ENCODE measurements at places on chromosomes 2 and 18.
A peak's percentile ranks its signal among the peaks of the same experiment; 100 is the strongest.

GRCh38 chr2:172561270-172561669 is 5.4 kb downstream of the PDK1 start:
- DNase-seq: no peak

DNA sequence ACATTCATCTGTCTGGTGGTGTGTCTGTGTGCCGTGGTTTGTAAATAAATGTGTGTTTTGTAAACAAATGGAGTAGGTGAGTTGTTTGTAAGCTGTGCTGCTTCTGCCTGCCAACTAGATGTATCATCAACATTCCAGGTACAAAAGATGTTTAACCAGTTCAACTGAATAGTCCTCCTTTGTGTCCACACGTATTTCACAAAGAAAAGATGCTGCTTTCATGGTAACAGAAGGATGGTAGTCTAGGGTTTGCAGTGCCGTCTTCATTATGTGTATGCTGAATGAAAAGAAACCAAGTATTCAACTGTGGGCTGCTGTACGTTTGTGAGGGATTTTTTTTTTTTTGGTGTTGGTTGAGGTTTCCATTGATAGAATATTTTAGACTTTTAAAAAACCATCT is 72.1 kb downstream of the CAMKMT start:
- no peak for DNase-seq

GRCh38 chr18:31609886-31610285 is 18.2 kb downstream of the TTR start:
- DNase-seq: no peak

- no peak for DNase-seq
Measured at GRCh38 chr2:102340778-102341177, 14.8 kb upstream of the IL18R1 start.

GRCh38 chr2:67879586-67880290 is 183.1 kb downstream of the C1D start:
- no peak for DNase-seq

- peak; percentile 93 for DNase-seq
Measured at GRCh38 chr18:48806551-48807261, 144.1 kb downstream of the SMAD7 start.

DNA sequence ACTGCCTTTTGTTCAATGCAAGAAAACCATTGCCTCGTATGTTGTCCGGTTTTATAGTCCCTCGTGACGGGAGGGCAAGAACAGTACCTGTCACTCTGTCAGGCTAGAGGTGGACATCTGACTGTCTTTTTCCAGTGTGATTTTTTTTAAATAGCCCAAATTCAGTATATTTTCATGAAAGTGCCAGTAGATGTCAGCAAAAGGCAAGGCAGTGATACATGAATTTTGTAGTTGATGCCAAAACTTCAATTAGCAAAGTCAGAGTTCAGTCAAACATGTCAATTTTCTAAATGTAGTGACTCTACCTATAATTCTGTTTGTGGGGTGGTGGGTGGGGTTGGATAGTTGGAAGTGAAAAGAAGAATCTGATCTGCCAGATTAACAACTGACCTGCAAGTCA is 296.0 kb upstream of the MC4R start:
- peak; percentile 4 for DNase-seq

GRCh38 chr18:25062720-25063119 is 289.2 kb downstream of the ZNF521 start:
- DNase-seq: peak; percentile 20

- DNase-seq: no peak
Measured at GRCh38 chr2:149224543-149224942, 105.8 kb upstream of the LYPD6 start.

- no peak for DNase-seq
Measured at GRCh38 chr2:124559236-124559635, 534.1 kb downstream of the CNTNAP5 start.

- DNase-seq: peak; percentile 30
Measured at GRCh38 chr2:10817413-10817812, 4.8 kb upstream of the PDIA6 start.

- no peak for DNase-seq
Measured at GRCh38 chr2:228507870-228508269, 326.4 kb upstream of the SPHKAP start.

DNA sequence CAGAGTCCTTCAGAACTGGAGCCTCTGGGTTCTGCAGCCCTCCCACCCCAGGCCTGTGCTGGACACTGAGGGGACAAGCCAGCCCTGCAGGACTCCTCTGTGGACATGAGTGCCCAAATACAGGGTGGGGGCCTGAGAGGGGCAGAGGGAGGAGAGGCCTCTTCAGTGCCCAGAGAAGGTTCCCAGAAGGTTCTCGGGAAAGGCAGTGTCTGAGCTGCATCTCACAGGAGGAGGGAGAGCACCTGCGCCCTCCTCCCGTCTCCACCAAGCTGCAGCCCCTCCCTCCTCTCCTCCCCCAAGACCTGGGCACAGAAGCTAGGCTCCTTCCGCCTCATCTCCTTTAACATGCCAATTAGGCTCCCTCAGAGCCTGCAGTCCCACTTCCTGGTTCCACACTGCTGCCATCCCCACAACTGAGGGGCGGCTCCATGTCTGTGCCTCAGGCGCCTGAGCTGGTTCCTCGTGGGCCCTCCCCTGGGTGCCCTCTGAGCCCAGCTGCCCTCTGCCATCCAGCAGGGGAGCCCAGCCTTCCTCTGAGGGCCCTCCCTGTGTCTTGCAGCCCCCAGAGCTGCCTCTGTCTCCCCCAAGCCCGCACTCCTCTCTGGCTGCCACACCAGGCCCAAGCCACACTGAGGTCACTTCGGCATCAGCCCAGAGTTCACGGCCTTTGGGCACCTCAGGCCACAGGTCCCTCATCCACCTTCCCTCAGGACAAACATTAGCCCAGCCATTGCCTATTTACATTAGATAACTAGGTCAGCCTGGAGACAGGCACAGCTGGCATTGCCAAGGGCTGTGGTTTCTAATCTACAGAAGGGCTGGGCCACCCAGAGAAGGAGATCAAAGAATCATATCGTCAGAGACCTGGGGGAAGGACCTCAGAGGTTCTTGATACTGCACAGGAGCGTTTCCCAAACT is 28.9 kb downstream of the KCNK3 start:
- DNase-seq: no peak

GRCh38 chr2:111072220-111072871 is 48.4 kb upstream of the BCL2L11 start:
- peak; percentile 55 for DNase-seq

- DNase-seq: no peak
Measured at GRCh38 chr2:45567974-45568789, 42.9 kb downstream of the SRBD1 start.

DNA sequence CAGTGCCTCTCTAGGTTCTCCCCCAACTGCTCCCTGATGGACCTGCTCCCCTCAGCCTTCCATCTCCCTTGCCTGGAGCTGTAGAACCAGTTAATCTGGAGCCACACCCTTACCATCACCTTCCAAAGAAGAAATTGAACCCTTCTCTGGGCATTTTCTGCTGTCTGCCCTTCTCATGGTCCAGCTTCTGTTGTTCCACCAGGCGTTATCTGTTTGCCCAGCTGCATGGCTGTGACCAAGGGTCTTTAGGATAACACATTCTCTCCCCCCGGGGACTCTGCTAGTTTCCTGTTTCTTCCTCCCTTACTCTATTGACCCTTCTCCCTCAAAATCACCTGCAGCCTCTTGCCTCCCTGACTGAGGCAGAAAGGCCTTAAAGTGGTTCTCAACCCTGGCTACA is 3.2 kb upstream of the ANKRD53 start:
- no peak for DNase-seq

DNA sequence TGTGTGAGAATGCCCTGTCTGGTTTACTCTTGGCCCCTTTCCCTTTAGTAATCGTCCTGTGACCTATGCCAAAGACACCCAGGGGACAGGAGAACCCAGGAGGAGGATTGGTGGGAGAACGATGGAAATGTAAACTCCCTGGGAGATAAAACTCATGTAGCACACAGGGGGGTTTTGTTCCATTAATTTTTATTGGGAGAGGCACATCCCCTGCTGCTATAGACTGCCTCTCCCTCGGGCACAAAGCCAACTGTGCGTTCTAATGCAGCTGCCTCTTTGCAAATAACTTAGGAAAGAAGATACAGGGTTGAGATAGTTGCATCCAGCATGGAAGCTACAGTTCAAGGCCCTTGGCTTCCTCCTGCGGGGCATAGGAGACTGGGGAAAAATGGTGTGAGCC is 489.6 kb downstream of the SLC4A3 start:
- DNase-seq: no peak

DNA sequence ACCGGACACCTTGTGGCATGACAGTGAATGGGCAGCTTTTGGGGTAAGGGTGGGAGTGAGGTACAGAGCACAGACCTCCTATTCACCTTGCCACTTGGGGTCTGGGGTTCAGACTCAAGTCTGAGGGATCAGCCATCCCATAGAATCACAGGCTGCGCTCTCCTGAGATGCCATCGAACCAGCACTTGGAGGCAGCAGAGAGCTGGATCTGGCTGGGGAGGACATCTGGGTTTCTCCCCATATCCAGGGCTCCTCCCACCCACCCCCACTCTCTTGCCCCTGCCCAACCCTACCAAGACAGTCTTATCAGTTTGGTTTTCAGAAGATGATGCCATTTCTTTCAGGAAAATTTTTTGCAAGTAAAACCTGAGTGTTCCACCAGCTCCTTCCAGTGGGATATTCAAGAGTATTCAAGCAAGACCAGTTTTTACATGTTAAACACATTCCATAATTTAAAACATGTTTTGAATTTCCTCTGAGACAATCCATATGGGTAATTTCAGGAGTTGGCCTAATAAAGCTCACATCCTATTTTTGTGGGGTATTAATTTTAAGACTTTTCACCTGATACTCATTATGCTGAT is 29.2 kb upstream of the TEX44 start:
- DNase-seq: peak; percentile 81

DNA sequence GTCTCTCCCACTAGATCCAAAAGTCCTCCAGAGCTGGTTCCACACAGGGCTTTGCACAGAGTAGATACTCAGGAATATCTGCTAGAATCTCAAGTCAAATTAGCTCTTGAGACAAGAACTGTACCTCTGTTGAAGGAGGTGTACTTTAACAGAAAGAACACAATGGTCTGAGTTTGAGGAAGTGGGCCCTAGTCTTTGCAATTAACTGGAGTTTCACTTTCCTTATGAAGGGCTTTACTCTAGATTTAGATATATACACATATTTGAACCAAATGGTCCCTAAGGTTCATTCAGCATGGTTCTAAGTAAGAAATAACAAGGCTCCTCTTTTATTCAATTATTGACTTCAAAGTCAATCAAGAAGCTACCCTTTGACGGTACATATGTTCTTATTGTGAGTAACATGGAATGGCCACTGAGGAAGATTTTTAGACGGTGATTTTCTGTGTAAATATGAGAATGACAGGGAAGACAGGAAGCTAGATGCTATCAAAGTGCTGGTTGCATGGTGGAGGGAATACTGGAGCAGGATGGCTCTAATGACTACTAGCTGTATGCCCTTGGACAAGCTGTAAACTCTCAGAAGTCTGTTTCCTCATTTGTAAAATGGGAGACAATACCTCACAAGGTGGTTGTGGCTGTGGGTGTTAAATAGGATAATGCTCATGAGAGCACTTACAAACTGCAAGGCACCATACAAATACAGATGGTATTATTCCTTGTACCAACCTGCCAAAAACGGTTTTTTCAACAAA is 73.5 kb upstream of the SERTAD2 start:
- DNase-seq: no peak

GRCh38 chr18:77059294-77059916 is 73.2 kb downstream of the MBP start:
- peak; percentile 68 for DNase-seq

DNA sequence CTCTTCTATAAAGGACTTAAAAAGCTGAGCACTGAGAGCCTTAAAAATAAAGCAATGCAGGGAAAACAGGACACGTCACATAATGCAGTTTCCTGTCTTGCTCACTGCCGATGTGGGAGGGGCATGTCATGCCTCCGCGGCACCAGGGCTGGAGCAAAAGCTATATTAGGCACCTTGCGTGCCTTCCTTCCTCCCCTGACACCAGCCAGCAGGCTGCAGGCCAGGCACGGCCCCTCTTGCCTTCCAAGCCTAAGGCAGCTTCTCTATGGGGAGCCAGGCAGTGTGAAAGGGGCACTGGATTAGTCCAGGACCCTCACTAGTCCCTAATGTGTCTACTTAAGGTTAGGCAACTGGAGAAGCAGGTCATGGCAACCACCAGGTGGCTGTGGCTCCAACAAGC is 26.3 kb downstream of the MRPL35 start:
- no peak for DNase-seq

GRCh38 chr2:86417961-86418360 is 23.2 kb upstream of the KDM3A start:
- DNase-seq: no peak

DNA sequence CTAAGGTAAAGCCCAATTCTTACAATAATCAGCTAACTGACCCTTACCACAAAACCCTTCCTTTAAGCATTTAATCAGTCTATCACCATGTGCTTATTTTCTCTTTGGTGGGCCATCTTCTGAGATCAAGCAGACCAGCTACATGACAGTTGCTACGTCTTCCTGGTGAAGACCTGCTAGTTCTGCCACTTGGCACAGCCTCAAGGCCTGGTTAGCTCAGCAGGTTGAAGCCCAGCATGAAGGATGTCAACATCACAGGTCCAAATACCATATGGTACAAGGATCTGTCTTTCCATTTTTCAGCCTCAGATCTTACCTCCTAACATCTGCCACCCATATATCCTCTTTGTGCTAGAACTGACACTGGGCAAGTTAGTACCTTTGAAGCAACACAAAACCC is 636.9 kb downstream of the LRP1B start:
- DNase-seq: no peak

DNA sequence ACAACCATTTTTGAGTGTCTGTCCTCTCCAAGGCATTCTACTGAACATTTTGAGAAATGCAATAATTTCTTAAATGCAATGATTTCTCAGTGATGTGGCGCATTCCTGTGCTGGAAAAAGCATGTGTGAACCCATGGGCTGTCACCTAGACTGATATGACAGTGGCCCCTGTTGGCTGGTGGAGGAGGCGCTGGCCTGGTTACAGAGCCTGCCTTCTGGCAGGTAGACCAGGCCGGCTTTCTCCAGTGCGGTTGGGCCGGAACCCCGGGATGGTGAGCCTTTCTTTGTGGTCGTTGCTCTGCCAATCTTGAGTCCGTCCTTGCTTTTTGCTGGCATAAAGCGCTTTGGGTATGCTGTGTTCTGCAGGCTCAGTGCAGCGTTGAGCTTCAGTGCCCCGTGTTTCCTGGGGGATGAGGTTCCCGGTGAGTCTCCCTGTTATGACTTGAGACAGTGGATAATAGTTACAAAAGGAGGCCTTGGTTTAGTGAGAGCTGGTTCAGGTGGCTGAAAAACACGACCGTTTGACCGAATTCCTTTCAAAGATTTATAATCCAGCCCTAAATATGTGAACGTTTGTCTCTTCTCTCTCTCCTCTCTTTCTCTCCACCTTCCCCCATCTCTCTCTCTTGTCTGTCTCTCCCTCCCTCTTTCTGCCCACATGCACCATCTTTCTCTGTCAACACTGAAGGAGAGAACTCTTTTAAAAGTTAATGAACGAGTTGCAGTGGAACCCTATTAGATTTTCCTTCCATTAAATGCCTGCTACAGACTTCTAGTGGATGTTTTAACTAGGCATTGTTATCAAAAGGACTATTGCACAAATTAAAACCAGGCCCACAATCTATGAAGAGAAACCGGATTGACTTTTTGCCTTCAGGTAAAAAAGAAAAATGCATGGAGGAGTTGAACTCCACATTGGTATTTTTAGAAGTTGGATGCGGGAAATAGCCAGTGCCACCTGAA is 34.0 kb downstream of the TSHZ1 start:
- peak; percentile 21 for DNase-seq

GRCh38 chr18:54020966-54021365 is 203.5 kb downstream of the MBD2 start:
- DNase-seq: no peak

- no peak for DNase-seq
Measured at GRCh38 chr2:41000906-41001305, 549.0 kb upstream of the SLC8A1 start.
